ENCODE measurements at places on chromosomes 2 and 18. TPM values are rescaled to one million over a fixed set of nuclear protein-coding genes. Genes with fewer than 3 reads are reported as not detected.

Gene MEIS1
- total RNA-seq, result 44.3 TPM

Gene CLEC4F
- total RNA-seq, result not detected

Gene TNFRSF11A
- total RNA-seq, result 0.30 TPM

Gene TRIB2
- total RNA-seq, result 20.0 TPM

Gene POTEC
- not detected for total RNA-seq

Gene SLC23A3
- 0.50 TPM for total RNA-seq

Data from bronchus fibroblast of lung (primary cell).